Amniotic stem cell (primary cell): ENCODE measurements at places on chromosomes 4 and X.
A peak's percentile ranks its signal among the peaks of the same experiment; 100 is the strongest.

GRCh38 chr4:101670370-101670769 is 120.2 kb upstream of the BANK1 start:
- DNase-seq, result no peak

- no peak for DNase-seq
Observed at GRCh38 chrX:134374294-134374693, 85.7 kb upstream of the HPRT1 start.

- no peak for DNase-seq
Observed at GRCh38 chrX:10859353-10859752, 239.0 kb upstream of the MID1 start.

DNA sequence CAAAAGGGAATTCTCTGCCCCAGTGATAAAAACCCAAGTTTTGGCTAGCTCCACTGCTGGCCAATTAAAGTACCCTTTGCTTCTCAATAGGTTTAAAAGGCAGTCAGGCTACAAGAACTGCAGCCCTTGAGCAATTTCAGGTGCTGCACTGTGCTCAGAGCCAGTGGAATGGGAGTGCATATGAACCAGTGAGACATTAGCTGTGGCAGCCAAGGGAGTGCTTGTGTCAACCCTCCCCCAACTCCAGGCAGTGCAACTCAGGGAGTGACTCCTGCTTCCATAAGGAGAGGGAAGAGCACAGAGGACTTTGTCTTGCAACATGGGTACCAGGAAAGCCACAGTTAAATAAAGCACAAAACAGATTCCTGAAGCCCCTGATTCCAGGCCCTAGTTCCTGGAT is 61.6 kb upstream of the VAMP7 start:
- no peak for DNase-seq

GRCh38 chr4:134708026-134708425 is 506.4 kb upstream of the PABPC4L start:
- DNase-seq, result no peak

GRCh38 chr4:107870916-107871786 is 46.4 kb downstream of the SGMS2 start:
- no peak for DNase-seq

- DNase-seq, result no peak
Observed at GRCh38 chr4:8694651-8695151, 102.1 kb downstream of the CPZ start.

DNA sequence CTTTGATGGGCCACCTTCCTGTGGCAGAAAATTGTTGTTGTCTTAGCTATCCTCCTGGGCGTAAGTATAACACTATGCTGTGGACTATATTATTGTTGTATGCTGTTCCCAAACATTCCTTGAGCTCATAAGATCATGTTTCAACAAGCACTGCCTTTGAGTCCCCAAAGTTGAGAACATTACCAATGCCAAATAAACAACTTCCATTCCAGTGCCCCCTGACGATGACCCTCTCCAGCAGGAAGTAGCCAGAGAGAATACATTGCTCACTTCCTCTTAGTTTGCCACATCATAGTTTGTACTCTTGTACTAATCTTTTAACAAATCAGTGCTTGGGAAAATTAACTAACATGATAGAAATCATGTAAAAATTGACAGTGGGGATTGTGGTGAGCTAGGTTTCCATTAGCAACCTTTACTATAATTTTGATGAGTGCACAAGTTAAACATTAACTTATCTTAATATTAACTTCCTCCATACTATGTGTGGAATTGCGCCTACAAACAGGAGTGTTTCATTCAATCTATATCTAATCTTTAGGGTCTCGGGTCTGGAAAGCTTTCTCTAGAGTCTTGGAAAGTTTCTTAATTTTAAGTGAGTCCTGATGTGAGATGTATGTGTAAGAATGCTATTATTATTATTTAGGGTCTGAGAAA is 20.3 kb upstream of the DHX15 start:
- no peak for DNase-seq

- DNase-seq, result no peak
Observed at GRCh38 chr4:139278912-139279759, 889 bp downstream of the MGARP start.

- no peak for DNase-seq
Observed at GRCh38 chr4:26737385-26737784, 123.3 kb upstream of the STIM2 start.

GRCh38 chrX:136251041-136251991 is at the start of gene MAP7D3:
MAP7D3 (minus strand) TSS chrX:136251400; CDS start chrX:136251358, 42 bp downstream.
- DNase-seq, result peak; percentile 2

DNA sequence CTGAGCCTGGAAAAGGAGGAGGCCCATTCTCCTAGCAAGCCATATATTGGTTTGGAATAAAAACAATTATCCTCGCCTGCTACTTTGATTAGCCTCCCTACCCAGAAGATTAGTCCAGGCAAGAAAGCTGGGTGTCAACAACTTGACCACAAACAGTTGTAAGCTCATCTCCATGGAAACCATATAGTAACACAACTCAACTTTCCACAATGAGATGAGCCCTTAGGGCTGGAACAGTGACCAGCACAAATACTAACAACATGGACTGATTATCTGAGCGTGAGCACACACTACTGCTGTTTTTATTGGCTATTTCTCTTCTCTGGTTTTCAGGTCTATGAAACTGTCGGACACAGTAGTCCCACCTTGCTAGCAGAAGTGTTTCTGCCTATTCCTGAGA is 80.8 kb downstream of the CC2D2A start:
- DNase-seq, result no peak

- DNase-seq, result no peak
Observed at GRCh38 chrX:76148041-76148665, 24.7 kb upstream of the PBDC1 start.

DNA sequence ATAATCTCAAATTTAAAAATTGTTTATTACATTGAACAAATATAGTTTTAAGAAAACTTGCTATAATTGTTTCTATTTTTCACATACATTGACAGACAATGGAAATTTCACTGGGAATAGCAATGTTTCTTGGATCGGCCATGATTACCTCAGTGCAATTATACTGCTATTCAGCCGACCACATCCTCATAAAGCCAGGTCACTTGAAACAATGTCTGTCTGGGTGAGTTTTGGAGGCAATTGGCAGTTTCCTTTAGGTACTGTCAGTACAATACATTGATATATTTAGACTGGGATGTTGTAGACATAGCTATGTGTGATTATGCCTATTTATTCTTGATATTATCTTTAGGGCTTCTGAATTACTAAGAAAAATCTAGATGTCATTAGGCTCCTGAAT is 89.5 kb upstream of the VEGFC start:
- no peak for DNase-seq

GRCh38 chr4:111506706-111507105 is 638.5 kb upstream of the FAM241A start:
- peak; percentile 40 for DNase-seq

DNA sequence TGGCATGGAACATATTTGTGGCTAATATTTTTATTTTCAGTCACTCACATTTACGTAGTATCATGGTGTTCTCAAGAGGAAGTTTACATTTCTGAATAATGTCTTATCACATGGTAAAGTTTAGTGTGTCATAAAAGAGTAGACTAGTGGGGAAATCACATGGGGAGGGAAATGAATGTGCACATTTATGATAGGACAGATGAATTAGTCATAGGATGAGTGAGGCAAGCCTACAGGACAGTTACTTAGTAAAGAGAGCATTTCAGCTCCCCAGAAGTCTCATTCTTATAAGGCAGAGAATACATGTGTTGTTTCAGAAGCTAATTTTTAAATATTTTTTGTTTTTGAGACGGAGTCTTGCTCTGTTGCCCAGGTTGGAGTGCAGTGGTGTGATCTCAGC is 6.2 kb downstream of the GK start:
- peak; percentile 31 for DNase-seq

- DNase-seq, result no peak
Observed at GRCh38 chr4:41145571-41146078, 68.7 kb downstream of the APBB2 start.

- DNase-seq, result no peak
Observed at GRCh38 chrX:66164470-66164869, 423 bp downstream of the HEPH start.
